RCC 7860 (cell line): ENCODE measurements at places on chromosomes 6 and 20.

- no peak for DNase-seq
These were observed 18.3 kb downstream of the NTSR1 start for GRCh38 chr20:62726716-62727583.

GRCh38 chr6:159170333-159170672 lies 1.1 kb downstream of the FNDC1 start:
- no peak for DNase-seq

- no peak for DNase-seq
These were observed 7.8 kb downstream of the TP53INP2 start for GRCh38 chr20:34711813-34712430.

DNA sequence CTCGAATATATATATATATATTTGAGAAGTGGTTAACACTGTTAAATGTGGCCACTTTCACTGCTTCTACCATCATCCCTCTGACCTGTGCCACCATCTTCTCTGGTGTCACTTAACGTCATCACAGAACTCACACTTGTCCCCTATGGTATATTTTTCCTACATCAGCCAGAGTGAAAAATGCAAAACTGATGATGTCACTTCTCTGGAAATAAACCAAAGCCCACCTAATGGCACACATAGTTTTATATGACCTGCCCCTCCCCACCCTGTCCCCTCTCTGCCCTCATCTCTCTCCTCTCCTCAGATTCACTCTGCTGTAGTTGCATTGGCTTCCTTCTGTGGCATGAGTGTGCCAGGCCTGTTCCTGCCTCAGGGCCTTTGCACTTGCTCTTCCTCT lies 63.9 kb upstream of the IFNGR1 start:
- no peak for DNase-seq
